ENCODE measurements at places on chromosomes 5 and 9.

- DNase-seq = no peak
These were observed 78.8 kb upstream of the NTRK2 start for GRCh38 chr9:84590706-84591105.

DNA sequence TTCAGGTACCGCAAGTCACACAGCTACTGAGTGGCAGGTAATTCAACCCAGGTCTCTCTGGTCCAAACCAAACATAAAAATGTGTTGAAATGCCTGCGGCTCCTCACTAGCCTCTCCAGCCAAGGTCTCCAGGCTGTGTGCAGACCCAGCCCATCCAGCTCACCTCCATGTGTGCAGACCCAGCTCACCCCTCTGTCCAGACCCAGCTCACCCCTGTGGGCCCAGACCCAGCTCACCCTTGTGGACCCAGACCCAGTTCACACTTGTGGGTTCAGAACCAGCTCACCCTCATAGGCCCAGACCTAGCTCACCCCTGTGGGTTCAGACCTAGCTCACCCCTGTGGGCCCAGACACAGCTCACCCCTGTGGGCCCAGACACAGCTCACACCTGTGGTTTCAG lies 188.0 kb upstream of the ADCY2 start:
- no peak for DNase-seq

DNA sequence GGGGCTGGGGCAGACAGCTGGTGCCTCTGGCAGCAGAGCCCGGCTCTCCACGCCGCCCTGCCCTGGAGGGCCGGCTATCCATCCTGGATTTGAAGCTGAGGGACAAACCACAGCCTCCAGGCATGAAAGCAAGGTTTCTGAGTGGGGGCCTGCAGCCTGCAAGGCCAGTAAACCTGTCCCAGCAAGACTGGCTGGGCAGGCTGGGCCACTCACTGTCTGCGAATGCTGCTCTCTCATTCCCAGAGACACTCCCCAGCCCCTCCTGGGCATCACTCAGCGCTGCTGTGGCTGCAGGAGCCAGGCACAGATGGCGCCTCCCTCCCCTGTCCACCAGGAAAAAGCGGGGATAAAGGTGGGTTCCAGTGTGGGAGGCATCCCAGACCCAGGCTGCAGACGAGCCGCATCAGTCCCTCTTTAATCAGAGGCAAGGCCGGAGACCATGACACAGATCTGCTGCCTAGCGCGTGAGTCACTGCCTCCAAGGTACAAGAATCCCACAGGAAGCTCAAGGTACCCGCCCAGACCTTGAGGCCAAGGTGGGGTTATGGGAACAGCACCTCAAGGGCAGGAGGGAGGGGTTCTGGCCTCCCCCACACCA lies 118.0 kb downstream of the VAV2 start:
- DNase-seq = no peak

DNA sequence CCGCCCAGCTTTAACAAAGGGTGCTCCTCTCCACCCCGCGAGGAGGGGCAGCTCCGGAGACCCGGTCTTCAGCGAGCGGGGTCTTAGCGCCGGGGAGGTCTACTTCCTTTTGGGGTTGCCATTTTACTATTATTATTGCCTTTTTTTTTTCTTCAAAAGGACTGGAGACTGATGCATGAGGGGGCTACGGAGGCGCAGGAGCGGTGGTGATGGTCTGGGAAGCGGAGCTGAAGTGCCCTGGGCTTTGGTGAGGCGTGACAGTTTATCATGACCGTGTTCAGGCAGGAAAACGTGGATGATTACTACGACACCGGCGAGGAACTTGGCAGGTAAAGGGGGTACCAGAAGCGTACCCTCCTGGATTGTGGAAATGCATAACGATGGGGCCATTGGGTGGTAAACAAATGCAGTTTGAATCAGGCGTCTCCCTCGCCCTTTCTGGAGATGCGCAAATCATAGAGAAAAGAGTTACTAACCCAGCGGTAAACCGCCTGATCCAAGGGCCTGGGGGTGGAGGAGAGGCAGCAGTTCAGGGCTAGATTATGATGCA lies 1.2 kb downstream of the DAPK1 start:
- no peak for DNase-seq

DNA sequence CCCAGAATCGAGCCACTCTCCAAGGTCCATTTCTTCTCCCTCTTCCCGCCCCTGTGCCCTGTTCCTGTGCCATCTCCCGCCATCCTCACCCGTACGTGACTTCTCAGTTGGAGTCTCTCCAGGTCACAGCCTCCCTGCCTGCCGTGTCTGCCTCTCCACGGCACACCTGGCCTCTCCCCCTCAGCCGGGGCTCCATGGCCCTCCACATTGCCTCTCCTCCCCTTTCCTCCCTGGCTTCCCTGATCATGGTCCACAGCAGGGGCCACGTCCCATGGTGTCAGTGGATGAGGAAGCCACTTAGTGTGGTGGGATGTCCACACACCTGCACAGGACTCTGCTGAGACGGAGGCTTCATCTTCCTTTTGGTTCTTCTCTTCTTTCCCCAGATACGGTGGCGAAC lies 2.3 kb downstream of the PAEP start:
- DNase-seq = no peak

DNA sequence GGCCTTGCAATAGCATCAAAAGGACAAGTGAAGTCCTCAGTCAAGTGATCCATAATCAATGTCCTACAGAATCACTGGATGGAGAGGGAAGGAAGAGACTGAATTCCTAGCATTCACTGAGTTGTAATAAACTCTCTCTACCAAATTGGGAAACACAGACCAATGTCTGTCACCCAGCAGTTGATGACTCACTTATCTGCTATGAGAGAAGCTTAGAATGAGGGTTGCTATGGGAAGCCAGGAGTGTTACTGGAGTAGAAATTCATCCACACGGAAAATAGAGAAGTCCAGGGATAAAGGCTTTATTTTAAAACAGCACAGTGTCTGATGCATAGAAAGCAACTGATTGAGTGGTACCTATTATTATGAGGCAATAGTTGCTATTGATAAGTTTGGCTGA lies 407.4 kb downstream of the BRINP1 start:
- DNase-seq = no peak

DNA sequence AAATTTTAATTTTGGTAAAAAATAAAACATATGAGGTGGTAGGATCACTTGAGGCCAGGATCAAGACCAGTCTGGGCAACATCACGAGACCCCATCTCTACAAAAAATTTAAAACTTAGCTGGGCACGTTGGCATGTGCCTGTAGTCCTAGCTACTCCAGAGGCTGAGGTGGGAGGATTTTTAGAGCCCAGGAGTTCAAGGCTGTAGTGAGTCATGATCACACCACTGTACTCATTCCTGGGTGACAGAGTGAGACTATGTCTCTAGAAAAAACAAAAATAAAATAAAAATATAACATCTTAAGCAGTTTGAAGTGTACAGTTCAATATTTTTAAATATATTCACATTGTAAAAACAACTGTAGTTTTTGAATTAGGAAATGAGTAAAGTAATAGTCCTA lies 108.3 kb downstream of the SMIM15 start:
- no peak for DNase-seq

- DNase-seq = no peak
These were observed 244.6 kb downstream of the DMRT2 start for GRCh38 chr9:1294641-1295258.

DNA sequence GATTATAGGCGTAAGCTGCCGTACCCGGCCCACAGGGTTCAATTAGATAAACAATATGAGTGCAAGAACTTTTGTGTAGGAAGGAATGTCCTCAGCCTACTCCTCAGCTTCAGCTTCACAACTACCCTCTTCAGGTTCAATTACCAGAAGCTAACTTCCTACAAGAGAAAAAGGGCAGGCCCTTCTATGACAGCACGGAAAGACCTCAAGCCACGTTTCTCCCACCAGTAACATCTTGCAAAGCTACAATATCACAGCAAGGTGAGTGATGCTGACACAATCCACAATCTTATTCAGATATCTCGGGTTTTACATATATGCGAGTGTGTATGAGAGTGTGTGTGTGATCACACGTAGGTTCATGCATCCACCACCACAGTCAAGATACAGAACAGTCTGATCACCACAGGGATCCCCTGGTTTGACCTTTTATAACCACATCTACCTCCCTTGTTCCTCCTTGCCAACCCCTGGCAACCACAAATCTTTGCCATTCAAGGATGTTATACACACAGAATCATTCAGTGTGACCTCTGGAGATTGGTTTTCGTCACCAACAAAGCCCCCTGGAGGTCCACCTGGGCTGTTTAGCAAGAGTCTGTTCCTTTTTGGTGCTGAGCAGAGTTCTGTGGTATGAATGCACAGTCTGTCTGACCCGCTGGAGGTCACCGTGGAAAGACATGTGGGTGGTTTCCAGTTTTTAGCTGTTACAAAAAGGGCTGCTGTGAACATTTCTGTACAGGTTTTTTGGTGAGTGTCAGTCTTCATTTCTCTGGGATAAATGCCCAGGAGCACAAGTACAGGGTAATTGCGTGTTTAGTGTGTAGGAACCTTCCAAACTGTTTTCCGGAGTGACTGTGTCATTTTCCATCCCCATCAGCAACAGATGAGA lies 38.2 kb downstream of the IPPK start:
- no peak for DNase-seq

GRCh38 chr9:34233672-34234071 lies 54.8 kb downstream of the UBAP1 start:
- no peak for DNase-seq

DNA sequence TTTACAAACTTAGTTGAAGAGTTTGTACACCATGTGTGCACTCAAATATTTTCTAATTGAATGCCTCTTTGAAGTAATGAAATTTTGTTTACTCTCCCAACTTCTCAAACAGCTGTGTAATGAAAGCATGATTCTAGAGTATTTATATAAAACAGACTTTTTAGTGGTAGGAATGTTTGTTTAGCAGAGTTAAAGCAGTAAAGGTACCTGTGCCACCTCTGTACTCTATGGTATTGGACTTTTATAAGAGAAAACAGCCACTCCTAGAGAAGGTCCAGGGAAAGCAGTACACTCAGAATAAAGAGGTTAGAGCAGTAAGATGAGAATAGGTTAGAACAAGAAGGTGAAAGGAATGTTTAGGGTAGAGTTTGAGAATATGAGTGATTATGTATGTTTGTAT lies 163.1 kb downstream of the CHSY3 start:
- DNase-seq = no peak

DNA sequence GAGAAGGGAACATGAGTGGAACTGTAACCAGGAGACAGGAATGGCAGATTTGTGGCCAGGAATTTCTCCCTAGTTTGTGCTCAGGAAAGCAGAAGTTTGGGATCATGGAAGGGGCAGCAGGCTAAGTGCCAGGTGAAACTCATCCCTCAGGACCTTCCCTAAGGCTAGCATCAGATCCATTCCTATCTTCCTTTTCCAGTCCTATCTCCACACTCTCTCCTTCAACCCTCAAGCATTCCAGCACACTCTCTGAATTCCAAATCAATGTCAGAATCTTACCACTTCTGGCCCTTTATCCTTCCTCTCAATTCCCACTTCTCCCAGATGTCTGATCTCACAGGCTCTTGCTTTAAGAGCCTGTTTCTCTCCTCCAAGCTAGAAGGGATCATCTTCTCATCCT lies 53.2 kb upstream of the GRIA1 start:
- no peak for DNase-seq

- DNase-seq = no peak
These were observed 21.2 kb upstream of the SARDH start for GRCh38 chr9:133759146-133759900.

- no peak for DNase-seq
These were observed 18.3 kb upstream of the IL33 start for GRCh38 chr9:6197330-6197729.

DNA sequence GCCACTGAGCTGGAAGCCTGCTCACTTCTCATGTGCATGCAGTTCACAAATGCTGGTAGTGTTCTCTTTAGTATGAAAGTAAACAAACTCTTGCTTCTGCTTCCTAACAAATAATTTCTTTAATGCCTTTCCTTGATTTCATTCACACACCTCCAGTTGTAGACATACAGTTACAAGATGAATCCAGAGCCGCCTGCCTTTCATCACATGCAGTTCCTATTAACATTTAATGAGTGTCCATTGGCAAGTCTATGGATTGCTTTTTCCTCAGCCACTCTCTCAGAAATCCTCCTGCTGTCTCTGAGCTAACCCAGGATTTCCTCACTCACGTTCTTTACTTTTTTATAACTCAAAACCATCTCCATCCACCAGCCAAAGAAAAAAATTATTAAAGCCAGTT lies 408.6 kb downstream of the BNC2 start:
- DNase-seq = no peak

- no peak for DNase-seq
These were observed 11.6 kb upstream of the SFXN1 start for GRCh38 chr5:175466700-175467318.

DNA sequence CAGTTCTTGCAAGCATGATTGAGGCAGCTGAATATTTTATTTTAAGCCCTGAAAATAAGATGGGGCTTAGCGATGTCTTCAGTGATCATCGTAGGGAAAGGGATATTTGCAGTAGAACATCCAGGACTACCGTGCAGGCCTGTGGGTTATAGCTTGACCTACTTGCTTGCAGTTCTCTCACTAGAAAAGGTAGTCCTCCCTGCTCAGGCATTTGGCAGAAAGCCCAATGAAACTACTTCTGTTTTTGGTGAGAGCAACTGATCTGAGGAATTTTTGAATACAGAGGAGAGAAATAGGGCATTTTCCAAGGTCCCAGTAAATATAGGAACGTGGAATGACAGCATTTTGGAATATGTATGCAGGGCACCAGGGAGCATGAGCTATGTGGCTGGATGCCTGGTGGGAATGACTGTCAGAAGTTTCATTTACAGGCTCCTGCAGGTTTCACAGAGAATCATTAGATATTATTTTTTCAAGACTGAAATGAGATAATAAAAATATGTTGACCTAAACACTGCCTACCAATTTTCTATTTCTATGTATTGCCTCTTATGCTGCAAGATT lies 417.9 kb upstream of the ACTBL2 start:
- no peak for DNase-seq

GRCh38 chr9:132669319-132669697 lies 475 bp downstream of the DDX31 start:
- no peak for DNase-seq

- DNase-seq = no peak
These were observed 16.1 kb upstream of the ARSI start for GRCh38 chr5:150318613-150319483.

GRCh38 chr9:13429301-13430190 lies 150.1 kb upstream of the MPDZ start:
- no peak for DNase-seq

DNA sequence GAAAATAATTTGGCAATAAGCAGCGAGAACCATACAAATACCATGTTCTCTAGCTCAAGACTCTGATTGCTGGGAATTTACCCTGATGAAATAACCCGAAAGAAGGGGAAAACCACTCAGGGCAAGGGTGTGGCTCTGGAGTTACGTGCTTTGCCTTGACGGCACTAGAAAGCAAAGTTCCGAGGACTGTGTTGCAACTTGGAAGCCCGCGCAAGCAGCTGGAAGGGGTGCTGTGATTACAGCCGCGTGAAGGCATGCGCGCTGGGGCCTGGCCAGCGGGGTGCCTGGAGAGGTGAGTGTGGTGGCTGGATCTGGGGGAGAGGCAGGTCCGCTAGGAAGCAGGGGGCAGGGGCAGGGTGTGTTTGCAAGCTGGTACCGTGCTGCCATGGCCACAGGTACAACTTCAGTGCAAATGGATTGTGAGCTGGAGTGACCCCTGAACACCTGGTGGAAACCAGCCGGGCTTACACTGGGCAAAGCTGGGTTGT lies 52.6 kb upstream of the CNOT6 start:
- peak; percentile 39 for DNase-seq

- no peak for DNase-seq
These were observed 1.8 kb downstream of the TRIM32 start for GRCh38 chr9:116688806-116689485.

GRCh38 chr9:93620041-93620506 lies 43.7 kb downstream of the PHF2 start:
- no peak for DNase-seq

- no peak for DNase-seq
These were observed 870.0 kb upstream of the CDH9 start for GRCh38 chr5:27908341-27908740.

All from inflammatory macrophage treated with lipopolysaccharide for 1 hour (primary cell).